ENCODE measurements at places on chromosomes 2 and 18.

- no peak for DNase-seq
Observed at GRCh38 chr18:12686100-12686499, 16.4 kb downstream of the CEP76 start.

- DNase-seq = no peak
Observed at GRCh38 chr18:13290856-13291271, 72.3 kb downstream of the LDLRAD4 start.

DNA sequence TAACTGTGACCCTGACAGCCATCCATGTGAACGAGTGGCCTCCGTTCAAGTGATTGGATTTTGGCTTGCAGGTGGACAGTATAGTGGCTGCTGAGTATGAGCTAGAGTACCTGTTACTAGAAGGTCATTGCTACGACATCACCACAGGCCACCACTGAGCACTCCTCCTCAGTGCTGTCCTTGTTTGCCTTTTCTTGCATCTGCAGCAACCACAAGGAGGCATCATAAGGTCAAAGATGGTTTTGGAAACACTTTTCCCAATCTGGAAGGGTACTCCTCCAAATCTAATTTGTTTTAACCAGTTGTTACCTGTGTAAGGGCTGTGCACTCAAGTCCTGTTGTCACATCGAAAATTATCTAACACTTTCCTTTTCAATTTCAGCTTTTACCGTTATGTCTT lies 81.2 kb downstream of the UGGT1 start:
- DNase-seq = no peak

DNA sequence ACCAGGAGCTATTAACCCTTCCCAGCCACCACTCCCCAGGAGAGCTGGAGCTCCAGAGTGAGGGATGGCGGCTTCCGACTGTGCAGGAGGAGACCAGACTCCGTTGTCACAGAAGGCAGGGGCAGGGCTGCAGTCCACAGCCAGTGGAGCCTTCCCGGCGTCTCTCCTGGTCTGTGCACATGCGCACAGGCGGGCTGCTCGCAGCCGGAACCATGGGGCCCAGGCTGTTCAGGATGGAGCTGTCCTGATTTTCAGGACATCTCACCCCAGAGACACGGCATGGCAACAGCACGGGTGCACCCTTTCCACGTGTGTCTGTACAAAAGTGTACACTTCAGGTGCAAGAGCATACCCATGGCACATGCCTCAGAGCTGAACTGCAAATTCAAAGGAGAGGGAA lies 28.9 kb downstream of the EIPR1 start:
- no peak for DNase-seq

DNA sequence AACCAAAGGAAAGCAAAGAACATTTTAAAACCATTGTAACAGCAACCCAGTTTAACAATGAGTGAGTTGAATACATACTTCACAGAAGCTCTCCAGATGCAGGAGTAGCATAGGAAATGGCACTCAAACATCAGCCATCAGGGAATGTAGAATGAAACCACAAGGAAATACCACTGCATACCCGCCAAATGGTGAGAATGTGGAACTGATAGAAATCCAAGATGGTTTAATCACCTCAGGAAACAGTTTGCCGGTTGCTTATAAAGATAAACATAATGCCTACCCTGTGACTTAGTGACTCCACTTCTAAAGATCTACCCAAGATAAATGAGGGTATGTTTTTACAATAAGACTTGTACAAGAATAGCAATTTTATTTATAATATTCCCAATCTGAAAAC lies 132.0 kb downstream of the GALNT1 start:
- DNase-seq = no peak

- no peak for DNase-seq
Observed at GRCh38 chr2:119086327-119086726, 72.2 kb downstream of the C1QL2 start.

DNA sequence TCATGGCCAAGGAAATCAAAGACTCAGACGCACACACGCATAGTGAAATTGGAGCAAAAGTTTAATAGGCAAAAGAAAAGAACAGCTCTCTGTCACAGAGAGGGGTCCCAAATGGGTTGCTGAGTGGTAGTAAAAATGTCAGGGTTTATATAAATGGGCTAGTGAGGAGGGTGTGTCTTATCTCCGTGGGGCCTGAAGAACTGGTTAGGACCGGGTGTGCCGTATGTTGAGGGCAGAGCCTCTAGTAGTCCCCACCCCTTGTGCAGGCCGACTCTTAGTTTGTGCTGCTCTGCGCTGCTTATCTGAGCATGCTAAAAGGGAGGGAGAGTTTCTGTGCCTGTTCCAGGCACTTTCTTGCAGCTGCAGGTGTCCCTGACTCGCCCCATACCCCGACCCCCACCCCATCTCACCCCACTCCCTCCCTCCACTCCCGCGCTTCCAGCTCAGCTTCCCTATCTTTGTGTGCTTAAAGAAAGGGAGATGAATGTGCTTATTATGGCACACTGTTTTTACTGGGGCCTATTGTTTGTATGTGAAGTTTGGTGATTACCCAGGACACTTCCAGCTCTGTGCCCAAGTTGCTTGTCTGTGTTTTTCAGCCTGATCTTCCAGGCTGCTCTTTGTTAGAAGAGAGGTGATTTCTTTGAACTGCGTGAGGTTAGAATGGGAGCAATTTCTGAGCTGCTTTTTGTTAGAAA lies 167.4 kb downstream of the SPAG16 start:
- no peak for DNase-seq

DNA sequence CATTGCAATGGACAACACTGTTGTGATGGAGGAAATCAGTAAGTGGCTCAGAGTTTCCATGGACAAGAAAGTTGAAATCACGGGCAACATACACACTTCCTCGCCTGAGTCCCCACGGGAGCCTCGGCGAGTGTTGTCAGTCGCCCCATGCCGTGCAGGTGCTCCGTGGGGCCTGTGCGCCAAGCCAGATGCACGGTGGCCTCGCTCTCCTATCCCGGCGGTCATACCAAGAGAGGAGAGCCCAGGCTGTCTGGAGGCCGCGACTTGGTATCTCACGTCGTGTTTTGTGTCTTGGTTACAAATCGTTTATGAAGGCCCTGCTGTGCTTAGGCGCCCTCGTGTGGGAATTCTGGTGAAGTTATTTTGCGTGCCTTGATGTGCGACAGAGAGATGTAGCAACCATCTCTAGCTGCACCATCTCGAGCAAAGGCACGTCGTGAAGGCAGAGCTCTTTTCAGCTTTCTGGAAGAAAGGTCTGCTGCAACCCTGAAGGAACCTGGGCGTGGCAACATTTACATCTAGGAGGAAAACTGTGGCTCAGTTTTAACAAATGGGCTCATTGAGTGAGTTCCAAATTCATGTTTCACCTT lies 21.8 kb downstream of the ATG4B start:
- DNase-seq = no peak

GRCh38 chr2:169775354-169775753 lies 23.3 kb upstream of the SSB start:
- no peak for DNase-seq

- DNase-seq = no peak
Observed at GRCh38 chr2:3223080-3223923, 154.3 kb downstream of the EIPR1 start.

- DNase-seq = no peak
Observed at GRCh38 chr2:68745006-68745405, 10.4 kb downstream of the ARHGAP25 start.

DNA sequence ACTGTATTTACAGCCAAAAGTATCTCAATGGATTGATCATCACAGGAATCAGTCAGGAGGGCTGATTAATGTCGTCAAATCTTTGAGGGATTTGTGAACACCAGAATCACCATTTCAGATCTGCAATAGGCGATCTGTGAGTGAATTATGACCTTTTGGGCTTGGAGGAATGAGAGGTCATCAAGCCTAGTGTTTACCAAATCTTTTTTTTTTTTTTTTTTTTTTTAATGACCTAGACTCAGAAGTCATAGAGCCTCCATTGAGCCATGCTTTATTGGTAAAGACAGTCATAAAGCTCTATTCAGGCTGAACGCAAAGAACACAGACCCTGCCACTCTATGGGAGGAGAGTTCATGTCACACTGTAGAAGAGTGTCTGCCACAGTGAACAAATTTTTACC lies 97.7 kb downstream of the SOCS6 start:
- no peak for DNase-seq

DNA sequence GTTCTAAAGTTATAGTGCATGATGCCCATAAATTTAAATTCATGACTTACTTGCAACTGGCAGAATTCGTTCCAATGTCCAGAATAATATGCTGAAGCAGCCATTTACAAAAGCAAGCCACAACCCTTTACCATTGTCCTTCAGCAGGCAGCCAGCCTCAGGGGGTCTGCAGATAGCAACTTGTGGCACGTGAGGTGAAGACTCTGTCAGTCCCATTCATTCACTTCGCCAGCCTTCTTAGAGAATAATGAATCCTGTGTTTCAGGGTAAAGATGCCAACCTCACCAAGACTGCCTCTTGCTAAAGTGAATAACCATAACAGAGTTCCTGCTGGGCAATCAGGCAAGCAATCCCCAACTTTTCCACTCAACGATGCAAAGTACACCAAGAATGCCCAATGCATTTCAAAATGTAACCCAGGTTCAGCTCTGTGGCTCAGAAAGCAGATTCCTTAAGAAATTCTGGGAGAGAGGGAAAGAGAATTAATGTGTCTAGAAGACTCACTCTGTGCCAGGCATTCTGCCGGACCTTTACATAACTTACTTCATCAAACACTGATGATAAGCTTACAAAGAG lies 315.4 kb downstream of the NCKAP5 start:
- DNase-seq = no peak

DNA sequence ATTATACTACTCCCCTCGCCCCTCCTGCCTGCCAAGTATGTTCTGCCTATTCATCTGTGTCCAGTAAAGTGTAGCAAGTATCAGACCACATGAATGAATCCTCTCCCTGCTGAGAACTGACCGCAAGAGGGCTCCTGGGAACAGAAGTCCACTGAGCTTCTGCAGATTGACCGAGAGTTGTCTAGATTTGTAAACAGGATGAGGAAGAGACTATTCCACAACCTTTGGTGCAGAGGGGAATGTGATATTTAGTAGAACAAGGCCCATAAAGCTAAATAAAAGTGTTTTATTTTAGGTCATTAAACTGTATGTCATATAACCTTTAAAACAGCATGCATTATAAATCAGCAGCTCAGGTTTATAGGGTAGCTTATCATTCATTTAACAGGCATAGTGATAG lies 377.0 kb downstream of the DCC start:
- DNase-seq = peak; percentile 1

DNA sequence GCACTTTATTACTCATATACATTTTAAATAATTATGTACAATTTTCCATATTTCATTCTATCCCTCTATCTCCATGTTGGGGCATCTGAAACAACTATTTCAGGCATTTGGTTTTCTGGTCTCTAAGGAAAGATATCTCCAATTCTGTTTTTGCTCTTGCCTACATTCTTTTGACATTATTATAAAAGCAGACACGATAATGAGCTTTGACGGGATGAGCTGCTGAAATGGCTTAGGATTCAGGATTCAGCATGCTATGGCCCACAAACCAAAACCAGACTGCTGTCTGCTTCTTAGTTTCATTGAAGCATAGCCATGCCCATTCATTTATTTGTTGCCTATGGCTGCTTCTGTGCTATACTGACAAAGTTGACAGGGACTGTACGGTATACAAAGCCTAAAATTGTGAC lies 42.7 kb upstream of the GLS start:
- DNase-seq = no peak

- no peak for DNase-seq
Observed at GRCh38 chr18:59742325-59743111, 45.3 kb upstream of the CCBE1 start.

- no peak for DNase-seq
Observed at GRCh38 chr2:192407692-192408091, 213.0 kb upstream of the TMEFF2 start.

DNA sequence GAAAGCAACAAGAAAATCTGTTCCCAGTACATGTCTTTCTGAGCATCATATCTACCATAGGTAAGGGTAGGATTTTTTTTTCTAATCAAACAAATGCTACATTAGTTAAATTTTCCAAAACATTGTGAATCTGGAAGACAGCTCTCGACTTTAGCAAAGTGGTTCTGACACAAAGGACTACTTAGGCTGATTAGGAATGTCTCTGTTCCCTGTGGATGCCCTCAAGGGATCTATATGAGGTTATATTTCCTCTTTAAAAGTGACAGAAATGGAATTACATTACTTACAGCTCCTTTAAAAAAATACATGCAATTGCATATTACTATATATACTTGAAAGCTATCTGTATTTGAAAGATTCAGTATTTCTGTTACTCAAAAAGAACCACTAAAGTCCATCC lies 15.4 kb downstream of the NYAP2 start:
- no peak for DNase-seq

DNA sequence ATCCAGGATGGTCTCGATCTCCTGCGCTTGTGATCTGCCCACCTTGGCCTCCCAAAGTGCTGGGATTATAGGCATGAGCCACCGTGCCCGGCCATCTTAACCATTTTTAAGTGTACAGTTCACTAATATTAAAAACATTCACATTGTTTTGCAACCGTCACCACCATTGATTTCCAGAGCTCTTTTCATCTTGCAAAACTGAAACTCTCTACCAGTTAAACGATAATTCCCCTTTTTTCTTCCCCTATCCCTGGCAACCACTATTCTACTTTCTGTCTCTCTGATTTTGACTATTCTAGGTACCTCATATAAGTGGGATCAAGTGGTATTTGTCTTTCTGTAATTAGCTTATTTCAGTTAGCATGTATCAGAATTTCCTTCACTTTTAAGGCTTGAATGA lies 16.8 kb upstream of the NEUROD1 start:
- DNase-seq = no peak
